ENCODE measurements at places on chromosomes 4 and X.

DNA sequence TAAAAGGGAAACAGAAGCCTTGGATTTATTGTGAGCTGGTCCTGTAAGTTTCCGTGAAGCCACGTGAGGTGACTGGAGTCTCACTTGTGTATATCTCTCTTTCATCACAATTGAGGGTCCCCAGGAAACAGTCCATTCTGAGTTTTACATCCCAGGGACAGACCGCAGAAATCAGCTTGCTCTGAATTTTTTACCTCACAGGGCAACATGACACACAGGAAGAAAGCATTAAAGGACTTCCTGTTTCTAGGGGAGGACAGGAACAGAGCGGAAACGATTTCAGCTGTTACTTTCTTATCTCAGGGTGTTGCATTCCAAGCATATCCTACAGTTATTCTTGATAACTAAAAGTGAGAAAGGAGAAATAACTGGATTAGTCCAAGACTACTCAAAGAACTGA, 553.5 kb downstream of the TRAM1L1 start:
- no peak for DNase-seq

GRCh38 chr4:4734425-4734824, 125.0 kb upstream of the MSX1 start:
- DNase-seq, result no peak

DNA sequence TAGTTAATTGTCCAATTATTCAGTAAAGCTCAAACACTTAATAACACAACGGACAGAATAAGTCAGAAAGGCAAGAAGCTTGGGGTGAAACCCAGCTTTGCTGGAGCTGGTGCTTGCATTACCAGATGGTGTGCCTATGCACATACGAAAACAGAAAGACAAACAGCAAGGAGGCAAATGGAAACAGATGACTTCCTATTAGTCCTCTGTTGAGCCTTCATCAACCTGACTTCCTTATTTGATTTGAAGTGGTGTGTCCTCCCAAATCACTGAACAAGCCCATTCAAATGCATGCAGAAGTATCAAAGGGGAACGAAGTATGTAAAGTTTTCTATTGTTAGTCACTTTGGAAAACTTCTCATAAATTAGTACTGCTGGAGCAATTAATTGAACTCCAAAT, 166.2 kb downstream of the ATP10D start:
- no peak for DNase-seq

GRCh38 chr4:8280158-8280875, 10.8 kb downstream of the HTRA3 start:
- DNase-seq, result no peak

GRCh38 chr4:112840061-112840460, 203.1 kb downstream of the LARP7 start:
- DNase-seq, result no peak

DNA sequence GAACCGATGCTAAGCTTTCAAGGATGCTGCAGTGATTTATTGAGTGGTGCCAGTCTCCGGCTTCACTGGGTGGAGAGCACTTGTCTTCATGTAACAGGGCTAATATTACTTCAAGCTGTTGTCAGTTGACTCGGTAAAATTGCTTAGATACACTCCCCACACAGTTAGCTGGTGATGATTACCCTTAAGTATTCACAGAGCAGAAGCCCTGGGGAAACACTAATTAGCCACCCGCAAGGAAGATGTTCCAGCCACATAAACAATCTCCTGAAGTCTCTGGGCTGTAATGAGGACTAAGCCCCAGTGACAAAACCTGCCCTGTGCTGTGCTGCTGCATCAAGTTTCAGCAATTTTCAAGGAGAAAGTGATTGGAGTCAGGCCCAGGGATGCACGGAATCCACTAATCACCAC, 37.3 kb upstream of the GK2 start:
- peak; percentile 43 for DNase-seq

DNA sequence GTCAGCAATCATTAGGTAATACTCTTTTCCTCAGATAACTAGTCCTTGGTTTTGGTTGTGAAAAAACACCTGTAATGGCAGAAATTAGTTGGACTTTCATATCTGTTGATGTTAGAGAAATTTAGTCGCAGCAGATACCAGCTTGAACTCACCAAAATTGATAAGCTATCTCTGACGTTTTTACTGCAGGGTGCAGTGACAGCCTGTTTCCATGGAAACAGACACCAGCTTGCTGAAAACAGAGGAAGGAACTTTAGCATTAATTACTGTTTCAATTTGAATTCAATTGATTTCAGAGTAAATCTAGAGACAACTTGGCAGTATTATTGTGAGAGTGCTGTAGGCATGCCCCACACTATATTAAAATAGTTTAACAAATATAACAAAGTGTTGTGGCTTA, 246.5 kb downstream of the PPP1R2C start:
- no peak for DNase-seq

DNA sequence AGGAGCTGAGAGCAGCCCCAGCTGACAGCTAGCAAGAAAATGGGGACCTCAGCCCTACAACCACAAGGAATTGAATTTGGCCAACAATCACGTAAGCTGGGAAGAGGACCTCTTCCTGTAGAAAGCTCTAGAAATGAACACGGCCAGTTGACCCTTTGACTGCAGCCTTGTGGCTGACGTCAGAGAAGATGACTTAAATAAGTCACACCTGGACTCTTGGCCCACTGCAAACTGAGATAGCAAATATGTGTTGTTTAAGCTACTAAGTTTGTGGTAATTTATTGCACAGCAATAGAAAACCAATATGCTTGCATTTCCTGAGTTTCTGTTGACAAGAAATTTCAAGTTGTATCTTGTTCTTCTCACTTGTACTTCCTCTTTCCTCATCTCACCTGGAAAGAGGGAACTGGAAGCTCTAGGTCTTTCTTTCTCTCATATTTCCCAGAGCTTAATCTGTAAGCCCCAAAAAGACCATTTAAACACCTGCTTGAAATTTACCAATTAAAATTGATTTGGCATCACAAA, 18.8 kb downstream of the PRKG2 start:
- DNase-seq, result no peak

DNA sequence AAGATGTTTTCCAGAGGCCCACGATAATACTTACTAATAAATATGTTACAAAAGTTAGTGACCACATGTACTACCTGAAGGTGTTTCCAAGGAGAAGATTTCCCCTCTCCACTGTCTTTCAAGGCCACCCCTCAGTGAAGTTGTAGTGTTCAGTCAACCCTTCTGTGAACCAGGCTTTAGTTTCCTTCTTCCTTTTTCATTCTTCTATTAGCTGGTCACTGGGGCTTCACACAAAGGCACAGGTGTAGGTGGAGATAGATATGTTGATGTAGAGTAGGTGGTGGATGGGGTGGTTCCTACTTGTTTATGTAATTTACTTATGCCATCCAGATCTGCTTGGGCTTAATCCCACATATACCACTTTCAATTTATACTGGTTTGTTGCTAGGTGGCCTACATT, 43.3 kb upstream of the ADAM29 start:
- no peak for DNase-seq

GRCh38 chr4:31408121-31408520, 688.0 kb downstream of the PCDH7 start:
- DNase-seq, result no peak

- peak; percentile 33 for DNase-seq
Measured at GRCh38 chr4:88592600-88593448, 544 bp downstream of the HERC3 start.

GRCh38 chrX:45986971-45987370, 558.2 kb downstream of the ZNF674 start:
- no peak for DNase-seq

GRCh38 chr4:128155874-128156456, 94.9 kb downstream of the LARP1B start:
- no peak for DNase-seq

- no peak for DNase-seq
Measured at GRCh38 chrX:133151336-133151735, 54.4 kb upstream of the USP26 start.

DNA sequence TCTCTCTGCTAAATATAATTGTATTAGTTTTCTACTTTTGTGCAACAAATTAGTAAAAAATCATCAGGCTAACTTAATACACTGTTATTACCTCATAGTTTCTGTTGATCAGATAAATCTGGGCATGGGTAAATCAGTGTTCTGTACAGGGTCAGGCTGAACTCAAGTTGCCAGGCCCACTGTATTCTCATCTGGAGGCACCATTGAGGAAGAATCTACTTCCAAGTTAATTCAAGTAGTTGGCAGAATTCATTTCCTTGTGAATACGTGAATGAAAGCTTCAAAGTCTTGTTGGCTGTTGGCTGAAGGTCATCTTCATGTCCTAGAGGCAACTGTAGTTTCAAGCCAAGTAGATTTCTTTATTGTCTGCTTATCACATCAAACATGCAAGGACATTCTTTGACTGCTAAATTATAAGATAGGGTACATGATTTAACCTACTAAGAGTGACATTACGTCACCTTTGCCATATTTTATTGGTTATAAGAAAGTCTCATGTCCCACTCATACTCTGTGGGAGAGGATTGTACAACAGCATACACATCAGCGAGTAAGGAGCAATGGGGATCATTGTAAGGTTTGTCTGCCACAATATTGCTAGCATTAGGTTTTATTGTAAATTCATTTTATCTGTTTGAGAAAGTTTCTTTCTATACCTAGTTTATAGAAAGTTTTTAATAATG, 1219.0 kb downstream of the ARAP2 start:
- DNase-seq, result no peak

DNA sequence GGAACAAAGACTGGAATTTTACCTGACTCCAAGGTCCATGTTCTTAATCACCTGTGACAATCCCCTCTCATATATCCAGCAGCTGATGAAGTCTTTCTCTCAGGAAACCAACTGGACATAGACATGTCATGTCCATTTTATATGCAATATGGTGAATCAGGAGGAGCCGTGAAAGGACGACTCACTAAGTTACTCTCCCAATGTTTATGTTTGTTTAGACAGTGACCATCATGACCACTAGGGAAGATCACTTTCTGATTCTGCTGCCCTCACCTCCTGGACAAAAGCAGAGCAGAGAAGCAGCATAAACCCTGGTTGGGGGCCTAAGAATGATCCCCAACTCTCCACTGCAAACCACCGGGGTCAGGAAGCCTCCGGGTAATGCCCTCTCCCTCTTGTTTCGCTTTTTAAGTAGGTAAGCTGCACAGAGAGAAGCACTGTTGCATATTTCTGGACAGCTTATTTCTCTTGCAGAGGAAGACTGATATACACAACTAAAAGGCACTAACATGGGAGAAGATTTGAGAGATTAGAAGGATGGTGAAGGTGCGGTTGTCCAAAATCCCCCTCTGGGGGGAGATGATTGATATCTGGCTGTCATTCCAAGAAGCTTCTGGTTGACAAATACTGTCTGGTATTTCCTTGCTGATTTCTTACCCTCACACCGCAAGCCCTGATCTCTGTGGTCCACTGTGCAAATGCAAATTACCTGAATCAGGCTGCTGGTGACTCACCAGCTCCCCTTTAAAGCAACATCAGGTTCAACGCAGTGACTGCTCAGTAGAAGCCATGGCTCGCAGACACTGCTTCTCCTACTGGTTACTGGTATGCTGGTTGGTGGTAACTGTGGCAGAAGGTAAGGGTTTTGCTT, at the start of gene ODAPH:
ODAPH (plus strand) TSS at position 773 of the 871 bp plus-strand sequence; CDS start at position 790, 17 bp downstream.
- no peak for DNase-seq

- no peak for DNase-seq
Measured at GRCh38 chr4:112321776-112322684, 24.9 kb downstream of the ALPK1 start.

DNA sequence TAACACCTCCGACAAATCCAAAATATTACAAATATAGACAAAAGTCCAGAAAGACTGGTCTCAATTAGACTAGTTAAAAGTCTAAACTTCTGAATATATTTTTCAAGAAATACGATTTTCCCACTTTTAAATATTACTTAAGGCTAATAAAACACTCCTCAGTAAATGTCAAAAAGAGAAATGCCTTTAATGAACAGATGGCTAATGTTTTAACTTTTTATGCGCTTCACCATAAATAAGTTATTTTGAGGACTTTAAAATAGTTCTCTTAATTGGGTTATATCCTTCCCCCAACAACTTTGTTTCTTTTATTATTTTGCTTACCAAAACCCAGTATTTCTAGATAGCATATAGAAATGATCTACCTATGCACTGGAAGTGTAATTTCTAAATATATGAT, 201.4 kb downstream of the APBB2 start:
- DNase-seq, result no peak

DNA sequence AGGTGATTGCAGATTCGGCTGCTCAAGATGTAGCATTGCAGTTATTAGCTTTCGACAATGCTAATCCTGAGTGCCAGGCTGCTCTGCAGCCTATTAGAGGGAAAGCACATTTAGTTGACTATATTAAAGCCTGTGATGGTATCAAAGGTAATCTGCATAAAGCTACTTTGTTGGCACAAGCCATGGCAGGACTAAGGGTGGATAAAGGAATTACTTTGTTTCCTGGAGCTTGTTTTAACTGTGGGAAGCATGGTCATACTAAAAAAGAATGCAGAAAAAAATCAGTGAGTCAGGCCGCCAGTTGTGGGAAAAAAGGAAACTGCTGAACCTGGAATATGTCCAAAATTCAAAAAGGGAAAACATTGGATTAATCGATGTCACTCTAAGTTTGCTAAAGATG, 154.9 kb upstream of the TECRL start:
- no peak for DNase-seq

GRCh38 chr4:98604723-98605122, 53.7 kb downstream of the TSPAN5 start:
- DNase-seq, result no peak

- no peak for DNase-seq
Measured at GRCh38 chrX:151153086-151153485, 23.3 kb upstream of the GPR50 start.

DNA sequence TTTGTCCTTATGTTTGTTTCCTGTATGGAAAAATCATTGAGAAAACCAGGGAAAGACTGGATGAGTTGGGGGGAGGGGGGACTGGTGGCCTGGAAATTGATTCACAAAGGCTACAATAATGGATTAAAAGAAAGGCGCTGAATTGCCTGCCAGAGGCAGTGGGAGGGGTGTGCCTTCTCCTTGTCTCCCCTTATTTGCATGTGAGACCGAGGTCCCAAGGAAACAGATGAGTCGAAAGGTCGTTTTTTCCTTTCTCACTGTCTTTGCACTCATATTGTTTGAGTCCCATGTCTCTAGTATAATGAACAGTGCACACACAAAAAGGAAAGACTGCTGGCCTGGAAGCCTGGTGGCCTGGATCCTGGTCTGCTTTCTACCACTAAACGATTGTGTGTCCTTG, 86.6 kb upstream of the ZDHHC15 start:
- DNase-seq, result no peak

DNA sequence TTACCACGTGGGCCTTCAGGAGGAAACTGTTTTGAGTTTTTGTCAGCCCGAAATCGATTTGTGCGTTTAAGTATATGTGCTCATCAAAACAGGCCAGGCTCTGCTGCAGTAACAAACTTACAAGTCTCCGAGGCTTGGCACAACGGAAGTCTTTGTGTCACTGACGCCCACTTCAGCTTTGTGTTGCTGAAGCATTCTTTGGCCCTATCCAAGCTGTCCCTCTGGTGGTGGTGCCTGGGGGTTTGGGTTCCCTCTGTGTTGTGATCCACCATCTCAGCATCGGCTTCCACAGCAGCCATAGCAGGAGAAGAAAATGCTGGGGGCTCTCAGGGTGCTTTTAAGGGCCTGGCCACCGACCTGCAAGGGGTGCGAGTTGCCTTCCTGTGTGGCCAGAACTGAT, 176.4 kb downstream of the PTTG2 start:
- no peak for DNase-seq
